T follicular helper cell (primary cell): ENCODE measurements at places on chromosomes 3 and 15.

DNA sequence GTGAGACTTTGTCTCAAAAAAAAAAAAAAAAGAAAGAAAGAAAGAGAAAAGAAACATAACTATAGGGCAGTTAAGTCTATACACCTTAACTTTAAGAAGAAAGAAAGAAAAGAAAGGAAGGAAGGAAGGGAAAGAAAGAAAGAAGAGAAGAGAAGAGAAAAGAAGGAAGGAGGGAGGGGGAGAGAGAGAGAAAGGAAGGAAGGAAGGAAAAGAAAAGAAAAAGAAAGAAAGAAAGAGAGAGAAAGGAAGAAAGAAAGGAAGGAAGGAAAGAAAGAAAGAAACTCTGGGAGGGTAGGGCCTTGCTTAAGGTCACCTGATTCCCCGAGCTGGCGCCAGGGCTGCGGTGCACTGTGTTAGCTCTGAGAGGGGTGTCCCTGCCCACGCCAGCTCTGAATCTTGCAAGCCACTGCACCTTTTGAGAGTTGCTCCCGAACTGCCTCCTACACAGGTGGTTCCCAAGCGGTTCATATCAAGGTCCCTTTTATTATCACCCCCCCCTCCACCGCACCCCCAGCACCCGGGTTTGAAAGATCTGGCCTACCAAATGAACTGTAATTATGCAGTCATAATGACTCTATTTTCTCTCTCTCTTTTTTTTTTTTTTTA is 39.2 kb upstream of the VPS8 start:
- no peak for DNase-seq

GRCh38 chr15:90243943-90244639 is 5.3 kb upstream of the TTLL13 start:
- no peak for DNase-seq

GRCh38 chr3:37833302-37834186 is 28.1 kb upstream of the CTDSPL start:
- DNase-seq, result no peak

- no peak for DNase-seq
Measured at GRCh38 chr15:91997163-91997562, 143.7 kb downstream of the SLCO3A1 start.

DNA sequence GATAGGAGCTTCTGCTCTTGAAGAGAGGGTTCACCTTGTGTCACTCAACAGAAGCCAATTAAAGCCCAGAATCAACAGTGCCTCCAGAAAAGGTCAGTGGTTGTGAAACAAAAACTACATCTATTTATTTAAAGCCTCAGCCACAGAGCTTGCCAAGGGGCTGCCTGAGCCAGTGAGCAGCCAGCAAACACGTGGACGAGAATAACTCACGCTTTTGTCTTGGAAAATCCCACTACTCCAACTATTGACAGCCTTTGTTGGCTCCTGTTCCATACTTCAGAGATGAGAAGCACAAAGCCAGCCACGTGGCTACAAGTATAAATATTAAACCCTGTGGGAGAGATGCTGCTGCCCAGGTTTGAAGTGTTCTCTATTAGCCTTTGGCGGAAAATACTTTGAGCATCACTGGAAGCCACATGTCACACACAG is 10.3 kb downstream of the GPR156 start:
- no peak for DNase-seq

DNA sequence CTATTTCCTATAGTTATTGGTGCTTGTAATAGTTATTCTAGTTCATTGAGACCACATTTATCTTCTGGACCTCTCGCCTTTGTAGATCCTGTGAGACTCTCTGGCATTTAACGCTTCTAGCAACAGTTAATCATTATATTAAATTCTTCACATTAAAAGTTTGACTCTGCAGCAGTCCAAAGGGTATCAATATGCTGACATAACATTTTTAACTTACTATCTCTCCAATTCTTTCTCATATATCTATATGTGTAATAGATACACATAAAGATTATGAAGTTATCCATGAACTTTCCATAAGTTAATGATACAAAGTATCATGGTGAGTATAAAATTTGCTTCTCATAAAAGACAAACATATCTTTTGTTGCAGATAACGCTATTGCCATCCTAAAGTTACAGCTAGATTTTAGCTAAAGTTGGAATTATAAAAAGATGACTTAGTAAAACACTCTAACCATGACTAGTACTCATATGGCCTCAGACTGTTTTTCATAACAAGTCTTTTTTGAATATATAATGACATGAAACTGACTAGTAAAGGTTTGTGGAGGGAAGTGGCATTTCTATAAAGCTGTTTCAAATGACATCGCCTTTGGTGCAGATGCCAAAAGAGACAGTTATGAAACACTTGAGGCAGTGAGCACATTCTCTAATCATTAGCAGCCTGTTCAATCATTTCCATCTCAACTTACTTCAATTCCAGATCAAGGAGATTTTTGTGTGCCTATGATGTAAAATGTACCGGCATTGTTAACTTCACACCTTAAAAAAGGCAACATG is 379.3 kb upstream of the CBLB start:
- DNase-seq, result no peak

DNA sequence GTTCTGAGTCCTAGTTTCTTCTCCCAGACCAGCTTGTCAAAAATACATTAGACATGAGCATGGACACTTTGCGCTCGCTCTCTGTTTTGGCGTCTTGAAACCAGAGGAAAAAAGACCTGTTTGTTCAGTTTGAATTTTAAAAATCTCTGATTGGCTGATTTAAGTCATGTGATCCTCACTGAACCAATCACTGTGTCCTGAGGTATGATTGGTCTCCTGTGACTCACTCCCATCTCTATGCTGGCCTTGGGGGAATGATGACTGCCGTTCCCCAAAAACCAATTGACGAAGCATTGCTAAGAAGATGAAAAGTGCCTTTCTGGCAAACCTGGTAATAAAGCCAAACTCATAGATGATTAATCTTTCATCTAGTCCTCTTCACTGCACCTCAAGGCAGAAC is 256.5 kb downstream of the IL5RA start:
- DNase-seq, result no peak

GRCh38 chr3:108296239-108296638 is at the start of gene HHLA2:
Gene HHLA2 (plus strand): TSS chr3:108296548. CDS start chr3:108351814, 55,266 bp downstream.
- no peak for DNase-seq

DNA sequence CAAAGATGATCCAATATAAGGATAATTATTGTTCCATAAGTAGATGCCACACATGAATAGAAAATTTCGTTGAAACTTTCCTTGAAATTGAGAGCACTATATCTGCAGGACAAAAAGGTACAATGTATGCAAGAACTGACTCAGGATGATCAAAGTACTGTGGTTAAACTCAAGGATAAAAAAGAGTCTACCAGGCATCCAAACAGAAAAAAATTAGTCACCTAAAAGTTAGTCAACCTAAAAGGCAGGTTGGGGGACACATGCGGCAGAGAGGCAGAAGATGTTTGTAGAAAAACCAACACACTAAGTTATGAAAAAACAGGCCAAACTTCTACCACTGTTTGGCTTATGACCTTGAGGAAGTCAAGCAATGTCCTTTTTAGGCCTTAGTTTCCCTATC is 68.7 kb downstream of the GSK3B start:
- no peak for DNase-seq

GRCh38 chr3:100413613-100414012 is 12.3 kb downstream of the LNP1 start:
- DNase-seq, result no peak

- DNase-seq, result no peak
Measured at GRCh38 chr3:12436514-12437220, 47.6 kb upstream of the TSEN2 start.

- no peak for DNase-seq
Measured at GRCh38 chr3:23580096-23580713, 225.6 kb upstream of the UBE2E1 start.

DNA sequence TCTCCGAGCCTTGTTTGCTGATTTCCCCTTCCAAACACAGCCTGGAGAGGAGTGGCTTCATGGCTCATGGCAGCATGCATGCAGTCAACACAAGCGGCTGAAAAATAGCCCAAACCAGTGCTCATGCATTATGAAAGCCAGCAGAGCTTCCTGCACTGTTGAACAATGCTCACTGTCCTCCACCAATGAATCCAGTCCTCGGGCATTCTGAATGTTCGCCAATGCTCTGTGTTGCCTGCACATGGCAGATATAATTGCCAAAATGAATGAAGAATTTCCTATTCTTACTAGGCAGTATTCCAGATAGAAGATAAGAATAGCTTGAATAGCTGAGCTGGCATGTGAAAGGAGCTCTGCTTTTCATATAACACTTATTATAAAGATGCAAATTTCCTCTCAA is 252.7 kb downstream of the ROBO1 start:
- DNase-seq, result no peak

- no peak for DNase-seq
Measured at GRCh38 chr3:144032531-144033239, 61.1 kb downstream of the DIPK2A start.

DNA sequence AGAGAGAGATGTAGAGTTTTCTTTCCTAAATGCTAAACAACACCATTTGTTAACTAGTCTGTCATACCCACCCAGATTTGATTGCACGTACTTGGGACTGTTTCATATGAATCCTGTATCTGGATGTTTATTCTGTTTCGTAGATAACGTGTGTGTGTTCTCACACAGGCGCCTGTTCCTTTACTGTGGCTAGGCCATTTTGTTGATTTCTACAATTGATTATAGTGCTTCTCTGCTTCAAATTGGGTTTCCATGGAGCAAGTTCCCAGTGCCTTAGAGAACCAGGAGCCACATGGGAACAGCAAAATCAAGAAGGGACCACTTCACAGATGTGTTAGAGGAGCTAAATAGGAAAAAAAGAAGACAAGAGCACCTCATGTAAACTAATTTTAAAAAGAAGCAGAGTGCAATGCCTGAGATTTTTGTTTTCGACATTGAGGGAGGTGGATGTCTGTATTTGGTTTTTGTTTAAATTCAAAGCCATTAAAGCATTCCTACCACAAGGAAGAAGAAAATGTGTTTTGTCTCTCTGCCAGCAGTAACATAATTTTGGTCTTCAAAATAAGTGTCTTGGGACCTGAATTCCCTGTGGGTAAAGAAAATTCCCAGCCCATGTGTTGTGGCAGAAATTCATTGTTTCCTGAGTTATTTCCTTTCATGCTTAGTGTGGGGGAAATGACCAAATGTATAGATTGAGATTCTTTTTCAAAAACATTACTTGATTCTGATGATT is 424.0 kb upstream of the C2CD4B start:
- no peak for DNase-seq

GRCh38 chr3:126834596-126835471 is 130.8 kb downstream of the CHCHD6 start:
- no peak for DNase-seq

DNA sequence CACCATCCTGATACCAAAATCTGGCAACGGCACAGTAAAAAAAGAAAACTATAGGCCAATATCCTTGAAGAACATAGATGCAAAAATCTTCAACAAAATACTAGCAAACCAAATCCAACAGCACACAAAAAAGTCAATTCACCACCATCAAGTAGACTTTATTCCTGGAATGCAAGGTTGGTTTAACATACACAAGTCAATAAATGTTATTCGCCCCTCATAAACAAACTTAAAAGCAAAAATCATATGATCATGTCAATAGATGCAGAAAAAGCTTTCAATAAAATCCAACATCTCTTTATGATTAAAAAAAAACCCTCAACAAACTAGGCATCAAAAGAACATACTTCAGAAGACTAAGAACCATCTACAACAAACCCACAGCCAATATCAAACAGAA is 252.9 kb downstream of the UACA start:
- no peak for DNase-seq

- DNase-seq, result no peak
Measured at GRCh38 chr3:102529452-102529851, 94.6 kb downstream of the ZPLD1 start.

DNA sequence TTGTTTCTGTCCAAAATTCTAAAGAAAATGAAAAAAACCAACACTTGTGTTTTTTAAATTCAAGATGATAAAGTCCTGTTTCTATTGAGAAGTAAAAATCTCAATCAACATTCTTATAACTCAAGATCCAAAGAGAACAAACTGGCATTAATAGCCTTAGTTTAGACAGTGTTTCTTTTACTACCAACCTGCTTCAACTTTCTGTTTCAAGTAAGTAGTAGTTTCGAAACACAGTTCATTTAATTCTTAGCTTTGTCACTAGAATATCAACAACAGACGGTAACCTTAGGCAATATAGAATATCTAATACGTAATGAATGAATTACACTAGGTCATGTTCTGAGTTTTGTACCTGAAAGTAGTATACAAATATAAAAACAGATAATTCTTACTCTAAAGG is 23.7 kb downstream of the CIP2A start:
- DNase-seq, result no peak
